GM18507 (cell line): ENCODE measurements at places on chromosomes 6 and 20.

DNA sequence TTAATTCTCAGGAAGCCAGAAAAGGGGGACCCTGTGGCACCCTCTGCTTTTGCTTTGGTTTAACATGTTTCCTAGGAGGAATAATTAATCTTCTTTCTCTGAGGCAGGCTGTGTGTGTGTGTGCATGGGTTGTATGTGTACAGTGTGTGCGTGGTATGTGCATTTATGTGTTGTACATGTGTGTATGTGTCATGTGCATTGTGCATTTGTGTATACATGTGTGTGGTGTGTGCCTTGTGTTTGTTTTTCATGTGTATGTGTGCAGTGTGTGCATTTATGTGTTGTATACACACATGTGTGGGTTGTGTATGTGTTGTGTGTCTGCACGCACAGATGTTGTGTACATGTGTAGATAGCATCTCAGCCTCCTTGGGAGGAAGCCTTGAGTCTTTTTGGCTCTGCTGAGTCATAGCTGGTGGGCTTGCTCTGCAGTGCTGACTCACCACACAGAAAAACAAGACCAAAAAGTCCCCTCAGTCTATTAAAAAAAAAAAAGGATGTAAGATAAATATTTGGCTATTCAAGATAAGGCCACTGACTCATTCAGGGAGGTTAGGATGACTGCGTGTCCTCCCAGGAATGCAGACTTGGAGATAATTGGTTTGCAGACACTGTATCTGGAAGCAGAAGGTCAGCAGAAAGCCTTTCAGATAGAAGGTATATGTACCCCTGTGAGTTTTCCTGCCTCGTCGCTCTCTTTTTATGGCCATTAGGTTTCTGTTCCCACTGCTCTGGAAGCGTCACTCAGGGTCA, 58.6 kb downstream of the SYNJ2 start:
- DNase-seq: no peak

DNA sequence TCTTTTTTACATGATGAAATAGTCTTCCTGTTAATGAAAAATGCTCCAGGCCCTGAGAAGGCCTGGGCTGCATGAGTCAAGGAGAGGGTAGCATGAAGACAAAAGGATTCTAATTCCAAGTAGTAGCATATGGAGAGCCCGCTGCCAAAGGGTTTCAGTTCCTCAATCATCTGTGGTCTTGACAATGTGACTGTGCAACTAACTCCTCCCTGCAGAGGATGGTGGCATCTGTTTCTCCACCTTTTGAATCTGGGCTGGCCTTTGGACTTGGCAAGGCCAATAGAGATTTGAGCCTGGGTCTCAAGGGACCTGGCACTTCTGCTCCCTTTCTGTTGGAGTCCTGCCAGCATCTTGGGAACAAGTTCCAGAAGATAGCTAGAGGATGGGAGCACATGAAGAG, 35.1 kb upstream of the ANKEF1 start:
- no peak for DNase-seq

DNA sequence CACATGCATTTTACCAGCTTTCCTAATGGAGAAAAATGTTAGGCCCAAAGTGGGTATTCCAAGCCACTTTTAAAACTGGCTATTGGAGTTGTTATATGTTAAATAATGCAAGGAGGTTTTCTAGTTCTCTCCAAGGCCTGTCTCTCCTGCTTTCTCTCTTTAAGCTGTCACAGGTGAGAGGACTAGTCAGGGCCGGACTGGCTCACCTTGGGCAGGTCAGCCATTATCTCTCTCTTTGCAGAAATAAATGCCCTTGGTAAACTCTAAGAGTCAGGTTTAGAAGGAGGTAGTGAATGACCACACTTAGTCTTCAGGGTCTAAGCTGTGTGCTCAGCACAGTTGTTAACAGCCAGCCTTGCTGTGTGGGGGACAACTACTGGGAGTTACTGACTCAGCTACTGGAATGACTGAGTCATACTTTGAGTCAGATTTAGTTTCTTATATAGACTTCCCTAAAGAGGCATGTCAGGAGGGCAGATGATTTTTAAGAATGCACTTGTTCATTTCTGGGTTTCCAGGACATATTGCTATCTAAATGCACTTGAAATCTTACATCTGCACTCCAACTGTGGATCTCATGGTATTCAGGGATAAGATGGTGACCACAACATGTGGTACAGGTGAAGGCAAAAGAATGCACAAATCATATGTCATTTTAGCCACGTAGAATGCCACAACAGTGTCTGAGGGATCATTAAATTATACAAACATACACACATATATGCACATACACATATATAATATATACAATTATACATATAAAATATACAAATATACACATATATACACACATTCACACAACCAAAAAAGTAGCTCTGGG, 719.4 kb downstream of the EPM2A start:
- no peak for DNase-seq

- no peak for DNase-seq
Observed at GRCh38 chr6:55568808-55569439, 10.1 kb downstream of the HMGCLL1 start.

GRCh38 chr6:41917528-41917927, 3.4 kb downstream of the MED20 start:
- no peak for DNase-seq

DNA sequence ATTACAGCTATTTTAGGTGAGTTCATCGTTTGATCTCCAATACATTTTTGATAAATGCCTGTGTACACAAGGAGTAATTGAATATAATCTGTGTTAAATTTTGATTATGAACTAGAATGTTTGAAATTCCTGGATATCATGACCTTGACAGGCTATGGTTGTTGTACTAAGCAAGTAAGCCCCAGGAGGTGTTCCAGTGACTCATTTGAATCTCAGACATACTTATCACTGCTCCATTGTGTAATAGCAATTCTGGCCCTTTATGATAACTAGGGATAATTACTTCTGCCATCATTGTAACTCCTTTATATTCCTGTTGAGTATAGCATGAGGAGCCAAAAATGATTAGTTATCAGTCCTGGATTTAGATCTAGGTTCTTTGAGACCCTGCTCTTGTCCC, 1424.6 kb upstream of the ADGRB3 start:
- DNase-seq: no peak

GRCh38 chr20:24840121-24840713, 108.9 kb upstream of the CST7 start:
- DNase-seq: no peak

DNA sequence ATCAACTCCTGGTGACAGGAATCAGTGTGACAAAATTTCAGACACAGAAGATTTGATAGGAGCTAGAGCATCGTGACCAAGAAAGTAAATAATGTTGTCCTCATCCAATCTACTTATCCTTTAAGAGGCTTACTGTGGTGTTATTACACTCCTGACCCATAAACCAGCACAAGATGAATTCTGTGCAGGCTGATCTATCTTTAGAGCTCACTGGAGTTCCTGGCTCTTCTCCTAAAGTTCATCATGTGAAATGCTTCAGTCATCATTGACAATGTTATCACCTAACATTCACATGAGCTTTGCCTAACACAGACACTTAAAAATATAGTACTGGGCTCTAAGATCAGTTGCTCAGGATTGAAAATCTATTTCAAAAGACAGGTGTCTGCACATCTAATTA, 271.0 kb upstream of the HSF2 start:
- no peak for DNase-seq

DNA sequence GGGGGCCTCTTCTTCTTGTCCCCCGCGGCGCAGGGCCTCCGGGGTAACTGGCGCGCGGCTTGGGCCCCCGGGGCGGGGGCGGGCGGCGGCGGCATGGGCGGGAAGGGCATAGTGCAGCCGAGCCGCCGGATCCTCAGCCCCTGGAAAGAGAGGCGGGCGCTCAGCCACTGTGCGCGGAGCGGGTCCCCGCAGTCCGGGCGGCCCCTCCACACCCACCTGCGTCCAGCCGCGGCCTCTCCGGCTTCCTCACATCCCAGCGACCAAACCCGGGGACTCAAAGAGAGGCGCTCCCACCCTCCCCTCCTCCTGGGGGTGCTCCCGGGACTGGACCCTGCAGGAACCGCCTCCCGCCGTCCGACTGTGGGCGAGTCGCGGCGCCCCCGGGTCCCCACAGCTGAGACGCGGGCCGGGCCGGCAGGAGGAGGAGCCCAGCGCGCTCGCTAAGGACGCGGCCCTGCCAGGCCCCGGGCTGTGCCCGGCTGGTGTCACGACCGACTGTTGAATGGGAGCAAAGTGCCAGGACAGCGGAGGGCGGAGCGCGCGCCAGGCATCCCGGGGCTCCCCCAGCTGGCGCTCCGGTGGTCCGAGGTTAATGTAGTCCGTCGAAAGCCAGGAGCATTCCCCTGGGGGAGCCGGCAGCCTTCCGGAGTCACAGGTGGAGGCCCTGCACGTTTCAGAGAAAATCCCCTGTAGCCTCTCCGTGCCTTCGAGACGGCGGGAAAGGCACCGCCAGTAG, at the start of gene PRR18:
Gene PRR18 (minus strand): TSS at position 360 of the 736 bp plus-strand sequence. CDS start 250 bp downstream, at position 110.
- no peak for DNase-seq

- DNase-seq: no peak
Observed at GRCh38 chr6:52305411-52305810, 20.9 kb upstream of the MCM3 start.

DNA sequence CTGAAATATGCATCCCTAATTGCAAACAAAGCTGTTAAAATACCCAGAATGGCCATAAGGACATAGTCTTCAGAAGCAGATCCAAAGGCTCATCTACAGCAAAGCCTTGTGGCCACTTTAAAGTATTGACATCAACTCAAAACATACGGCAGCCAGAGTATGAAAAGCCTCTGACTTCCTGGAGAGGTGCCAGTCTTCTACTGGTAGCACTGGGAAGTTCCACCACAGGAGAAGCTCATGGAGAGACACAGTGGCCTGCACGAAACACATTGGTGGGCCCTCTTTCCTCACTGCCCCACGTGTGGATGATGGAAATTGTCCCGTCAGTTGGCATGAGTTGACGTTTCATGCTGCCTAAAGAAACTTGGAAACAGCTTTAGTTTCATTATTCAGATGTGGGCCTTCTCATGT, 202.6 kb upstream of the HEY2 start:
- no peak for DNase-seq

- no peak for DNase-seq
Observed at GRCh38 chr6:143410859-143411270, 39.6 kb downstream of the ADAT2 start.

- no peak for DNase-seq
Observed at GRCh38 chr6:136337121-136337520, 47.5 kb upstream of the BCLAF1 start.

DNA sequence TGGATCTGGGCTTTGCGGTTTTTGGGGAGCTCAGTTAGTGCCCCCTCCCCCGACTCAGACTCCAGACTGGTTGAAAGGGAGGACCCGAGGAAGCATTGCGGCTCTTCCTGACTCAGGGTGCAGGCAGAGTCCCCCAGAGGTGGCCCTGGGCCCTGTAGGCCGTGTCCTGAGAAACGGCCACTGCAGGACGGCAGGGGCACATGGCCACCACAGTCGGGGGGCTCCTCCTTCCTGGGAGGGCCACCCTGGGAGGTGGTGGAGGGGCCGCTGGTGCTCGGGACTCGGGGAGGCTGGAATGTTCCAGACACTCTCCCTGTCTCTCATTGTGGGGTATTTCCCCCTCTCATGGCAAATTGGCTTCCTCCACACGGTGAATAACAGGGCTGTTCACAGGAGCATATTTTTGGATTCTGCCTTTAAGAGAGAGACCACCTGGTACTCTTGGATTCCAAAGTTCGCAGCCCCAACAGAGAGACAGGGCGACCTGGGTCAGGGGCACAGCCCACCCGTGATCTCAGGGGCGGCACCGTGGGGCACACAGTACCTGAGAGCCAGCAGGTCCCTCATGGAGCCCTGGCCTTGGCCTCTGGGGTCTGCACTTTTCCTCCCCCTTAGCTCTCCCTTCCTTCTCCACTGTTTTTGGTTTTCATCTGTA, 35.7 kb downstream of the FRMD1 start:
- DNase-seq: no peak

GRCh38 chr20:57148263-57148662, 118.2 kb downstream of the BMP7 start:
- no peak for DNase-seq

DNA sequence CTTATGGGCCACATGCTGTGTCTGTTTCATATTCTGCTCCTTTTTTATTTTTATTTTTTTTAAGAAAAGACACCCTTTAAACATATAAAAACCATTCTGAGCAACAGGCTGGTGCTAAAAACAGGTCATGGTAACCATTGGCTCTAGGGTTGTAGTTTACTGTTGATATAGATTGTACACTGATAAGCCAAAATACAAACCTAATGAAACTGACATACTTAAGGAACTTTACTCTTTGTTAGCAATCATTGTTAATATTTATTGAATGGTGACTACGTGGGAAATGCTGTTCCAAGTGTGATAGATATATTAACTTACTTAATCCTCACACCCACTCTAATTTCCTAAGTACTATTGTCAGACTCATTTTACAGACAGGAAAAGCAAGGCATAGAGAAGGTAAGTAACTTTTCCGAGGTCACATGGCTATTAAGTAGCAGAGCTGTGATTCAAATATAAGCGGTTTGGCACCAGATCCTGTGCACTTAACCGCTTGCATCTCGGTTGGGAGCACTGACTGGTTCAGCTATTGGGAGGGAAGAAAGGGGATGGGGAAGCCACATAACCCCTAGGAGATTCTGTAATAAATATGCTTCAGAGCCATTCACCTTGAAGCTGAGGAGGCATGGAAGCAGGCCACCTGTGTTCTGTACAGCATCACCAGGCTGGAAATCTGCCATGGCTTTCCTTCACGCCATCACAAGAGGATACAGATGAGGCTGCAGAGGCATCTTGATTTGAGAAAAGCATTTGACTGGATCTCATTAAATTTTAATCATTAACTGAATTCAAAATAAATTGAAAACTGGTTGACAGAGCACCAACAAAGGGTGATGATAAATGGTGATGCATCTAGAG, 4.9 kb downstream of the TRAF3IP2 start:
- DNase-seq: no peak

DNA sequence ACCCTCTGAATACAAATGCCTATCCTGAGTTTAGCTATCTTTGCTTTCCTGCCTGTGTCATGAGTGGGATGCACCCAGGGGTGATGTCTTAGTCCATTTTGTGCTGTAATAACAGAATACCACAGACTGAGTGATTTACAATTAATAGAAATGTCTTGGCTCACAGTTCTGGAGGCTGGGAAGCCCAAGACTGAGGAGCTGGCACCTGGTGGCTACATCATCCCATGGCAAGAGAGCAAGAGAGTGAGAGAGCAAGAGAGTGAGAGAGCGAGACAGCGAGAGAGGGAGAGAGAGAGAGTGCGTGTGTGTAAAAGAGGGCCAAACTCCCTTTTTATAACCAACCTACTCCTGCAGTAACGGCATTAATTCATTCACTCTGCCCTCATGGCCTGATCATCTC, 76.8 kb downstream of the PRDM1 start:
- DNase-seq: no peak

DNA sequence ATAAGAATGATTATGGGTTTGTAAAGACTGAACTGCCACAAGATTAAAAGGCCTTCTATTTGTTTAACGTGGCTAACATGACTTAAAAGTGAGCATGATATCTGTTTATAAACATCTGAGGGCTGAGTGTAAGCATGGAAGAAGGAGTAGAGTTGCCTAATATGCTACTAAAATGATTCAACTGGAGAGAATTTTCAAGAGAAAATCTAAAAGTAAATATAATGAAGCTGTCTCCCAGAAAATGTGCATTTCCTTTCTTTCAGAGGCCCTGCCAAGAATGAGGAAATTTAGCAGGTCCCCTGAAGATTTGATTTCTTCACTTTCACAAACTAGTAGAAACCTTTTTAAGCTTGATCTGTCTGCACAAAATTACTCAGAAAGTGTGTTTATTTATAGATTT, 4.2 kb upstream of the EYA4 start:
- no peak for DNase-seq
